Lung (tissue), 17 donors: ENCODE measurements at places on chromosomes 2 and 18. TPM values are rescaled to one million over a fixed set of nuclear protein-coding genes. Genes with fewer than 3 reads are reported as not detected.

Gene UGT1A5
- not detected for polyA plus RNA-seq

Gene CROCC2
- polyA plus RNA-seq, result 1.3 TPM

GRCh38 chr2:70247364-70248180 lies 856 bp downstream of the TIA1 start:
- peak overlapping the region; percentile 99 for H3K27ac ChIP-seq
- H3K4me1 ChIP-seq, result no peaks in the 10 kb centered on the region
- no peaks in the 10 kb centered on the region for H3K27me3 ChIP-seq
- peak; percentile 91 for DNase-seq
- peaks cover 3% of the 10 kb centered on the region for H3K36me3 ChIP-seq
- H3K4me3 ChIP-seq, result peak overlapping the region; percentile 79

DNA sequence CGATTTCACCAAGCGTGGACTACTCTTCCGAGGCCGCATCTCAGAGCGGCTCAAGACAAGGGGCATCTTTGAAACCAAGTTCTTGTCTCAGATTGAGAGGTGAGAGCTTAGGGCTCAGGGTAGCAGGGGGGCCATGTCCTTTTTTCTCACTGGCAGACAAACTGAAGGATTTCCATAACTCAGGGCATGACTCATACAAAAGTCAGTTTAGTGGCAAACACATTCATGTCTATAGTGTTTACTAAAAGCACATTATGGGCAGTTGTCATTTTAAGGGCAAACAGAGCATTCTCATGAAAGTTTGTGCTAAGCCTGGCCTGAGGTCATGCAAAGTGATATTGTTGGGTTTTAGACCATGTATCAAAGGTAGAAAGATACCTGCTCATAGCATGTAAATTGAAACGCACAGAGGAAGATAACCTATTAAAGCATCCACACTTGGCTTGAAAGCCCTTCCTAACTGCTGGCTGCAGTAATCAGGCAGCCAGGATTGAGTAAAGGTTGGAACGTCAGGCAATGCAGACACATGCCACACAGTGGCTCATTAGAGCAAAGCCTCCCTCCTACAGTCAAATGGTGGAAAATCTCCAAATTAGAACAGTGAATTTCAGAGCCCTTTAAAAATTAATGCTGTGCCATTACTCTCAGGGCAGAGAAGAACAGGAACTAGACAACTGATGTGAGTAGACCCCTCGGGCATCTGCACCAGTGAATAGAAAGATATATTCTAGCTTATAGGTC lies 54.2 kb downstream of the HK2 start:
- no peak overlapping the region for H3K27ac ChIP-seq
- no peak for DNase-seq
- no peak overlapping the region for H3K4me3 ChIP-seq

- H3K4me1 ChIP-seq, result no peaks in the 10 kb centered on the region
- no peak for DNase-seq
- H3K4me3 ChIP-seq, result no peak overlapping the region
- no peaks in the 10 kb centered on the region for H3K27me3 ChIP-seq
- H3K36me3 ChIP-seq, result no peaks in the 10 kb centered on the region
These were observed 58.2 kb upstream of the ST6GAL2 start for GRCh38 chr2:106944215-106944614.

DNA sequence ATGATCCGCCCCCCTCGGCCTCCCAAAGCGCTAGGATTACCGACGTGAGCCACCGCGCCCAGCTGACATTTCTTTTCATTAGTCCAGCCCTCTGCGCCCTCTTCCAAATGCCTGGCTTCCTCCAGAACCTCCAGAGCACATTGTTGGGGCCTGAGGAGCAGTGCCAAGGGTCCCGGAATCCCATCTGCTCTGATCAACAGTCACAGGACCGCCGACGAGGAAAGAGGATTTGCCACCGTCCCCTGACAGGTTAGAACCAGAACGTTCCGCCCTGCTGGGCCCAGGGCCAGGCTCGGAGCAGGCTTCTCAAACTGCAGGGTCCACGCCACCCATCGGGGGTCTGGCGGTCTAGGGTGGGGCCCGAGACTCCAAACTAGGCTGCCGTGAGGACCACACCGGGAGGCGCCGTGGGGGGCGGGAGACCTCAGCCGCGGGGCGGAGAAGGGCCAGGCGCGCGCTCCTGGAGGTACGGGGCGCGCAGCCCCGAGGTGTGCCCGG lies 36.9 kb upstream of the ITM2C start:
- H3K27me3 ChIP-seq, result peaks cover 12% of the 10 kb centered on the region
- DNase-seq, result no peak
- H3K4me1 ChIP-seq, result no peaks in the 10 kb centered on the region
- no peak overlapping the region for H3K4me3 ChIP-seq
- no peak overlapping the region for H3K27ac ChIP-seq
- H3K36me3 ChIP-seq, result no peaks in the 10 kb centered on the region
